ENCODE measurements at places on chromosomes 2 and 18.

DNA sequence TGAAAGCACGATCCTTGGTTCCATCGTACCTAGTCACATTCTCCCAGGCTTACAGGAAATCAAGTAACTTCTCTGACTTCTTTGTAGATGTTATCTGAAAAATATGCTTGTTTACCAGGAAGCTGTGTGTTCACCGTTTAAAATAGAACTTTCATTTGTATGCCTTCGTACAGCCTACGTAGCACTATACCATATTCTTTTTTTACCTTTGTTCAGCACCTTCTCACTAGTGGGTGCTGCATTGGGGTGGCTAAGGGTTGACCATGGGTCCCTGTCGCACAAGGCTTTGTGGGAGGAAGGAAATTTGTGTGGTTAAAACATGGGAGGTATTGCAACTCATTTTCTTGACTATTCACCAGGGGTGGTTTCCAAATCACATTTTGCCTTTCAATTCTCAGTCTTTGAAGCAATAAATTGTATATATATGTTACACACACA lies 16.6 kb downstream of the MALT1 start:
- DNase-seq: no peak

DNA sequence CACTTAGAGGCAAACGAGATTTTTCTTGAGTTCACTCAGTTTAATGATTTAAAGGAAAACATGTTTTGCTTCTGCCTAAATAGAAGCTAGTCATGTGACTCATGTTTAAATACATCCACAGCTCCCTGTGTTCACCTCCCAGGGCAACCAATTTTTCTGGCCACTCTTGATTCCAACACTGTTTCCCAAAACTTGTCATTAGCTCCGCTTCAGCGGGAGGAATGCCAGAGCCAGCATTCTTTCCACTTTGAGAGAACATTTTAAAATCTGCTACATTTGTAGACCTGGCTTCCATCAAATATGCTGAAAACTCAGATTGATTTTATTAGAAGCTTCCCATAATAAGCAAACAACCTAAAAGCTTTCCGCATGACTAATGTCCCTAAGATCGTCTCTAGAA lies 2.8 kb upstream of the CYS1 start:
- no peak for DNase-seq

DNA sequence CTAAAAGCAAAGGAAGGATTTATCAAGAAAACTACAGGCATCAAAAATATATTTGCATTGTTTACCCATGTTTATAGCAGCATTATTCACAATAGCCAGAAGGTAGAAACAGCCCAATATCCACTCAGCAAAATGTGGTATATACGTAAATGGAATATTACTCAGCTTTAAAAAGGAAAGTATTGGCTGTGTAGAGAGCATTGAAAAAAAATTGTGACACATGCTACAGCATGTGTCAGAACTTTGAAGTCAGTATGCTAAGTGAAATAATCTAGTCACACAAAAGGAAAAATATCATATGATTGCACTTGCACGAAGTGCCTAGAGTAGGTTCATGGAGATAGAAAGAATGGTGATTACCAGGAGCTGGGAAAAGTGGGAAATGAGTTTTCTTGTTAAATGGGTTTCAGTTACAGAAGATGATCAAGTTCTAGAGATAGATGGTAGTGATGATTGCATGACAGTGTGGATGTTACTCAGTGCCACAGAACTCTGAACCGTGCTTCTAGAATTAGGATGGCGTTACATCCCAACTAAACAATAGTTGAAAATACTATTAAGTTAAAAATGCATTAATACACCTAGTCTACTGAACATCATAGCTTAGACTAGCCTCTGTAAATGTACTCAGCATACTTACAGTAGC lies 20.1 kb downstream of the ANKRD12 start:
- DNase-seq: no peak

GRCh38 chr18:31680433-31680811 lies 4.0 kb downstream of the B4GALT6 start:
- DNase-seq: no peak

DNA sequence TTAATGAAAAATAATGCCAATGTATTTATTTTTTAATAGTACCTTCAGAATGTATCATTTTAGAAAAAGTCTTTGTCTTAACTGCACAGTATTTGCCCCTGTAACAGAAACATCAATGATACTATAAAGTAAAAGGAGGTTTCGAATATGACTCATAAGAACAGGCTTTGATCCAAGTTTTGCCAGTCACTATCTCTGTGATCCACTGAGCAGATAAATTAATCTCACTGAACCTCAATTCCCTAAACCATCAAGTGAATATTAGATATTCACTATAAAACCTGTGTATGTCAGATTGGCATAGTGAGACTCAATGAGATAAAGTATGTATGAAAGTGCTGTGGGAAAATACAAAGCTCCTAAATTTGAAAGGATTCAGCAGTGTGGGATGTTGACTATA lies 292.1 kb downstream of the EXOC6B start:
- DNase-seq: no peak

- DNase-seq: no peak
These were observed 3.5 kb upstream of the ILKAP start for GRCh38 chr2:238207006-238207405.

DNA sequence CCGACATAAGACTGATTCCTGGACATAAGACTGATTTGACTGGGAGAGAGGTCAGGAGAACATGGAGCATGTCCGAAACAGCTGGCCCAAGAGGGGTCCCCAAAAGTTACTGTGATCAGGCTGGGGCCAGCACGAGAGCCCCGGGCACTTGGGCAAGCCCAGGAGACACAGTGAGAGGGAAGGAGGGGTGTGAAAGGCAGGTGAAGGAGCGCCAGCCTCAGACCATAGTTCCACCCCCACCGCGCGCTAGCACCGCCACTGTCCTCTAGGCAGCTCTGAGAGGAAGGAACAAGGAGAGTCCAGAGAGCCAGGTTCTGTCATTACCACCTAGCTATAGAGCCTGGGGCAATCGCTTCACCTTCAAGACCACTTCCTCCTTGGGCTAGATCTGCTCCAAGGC lies 78.2 kb upstream of the DAPL1 start:
- DNase-seq: no peak

DNA sequence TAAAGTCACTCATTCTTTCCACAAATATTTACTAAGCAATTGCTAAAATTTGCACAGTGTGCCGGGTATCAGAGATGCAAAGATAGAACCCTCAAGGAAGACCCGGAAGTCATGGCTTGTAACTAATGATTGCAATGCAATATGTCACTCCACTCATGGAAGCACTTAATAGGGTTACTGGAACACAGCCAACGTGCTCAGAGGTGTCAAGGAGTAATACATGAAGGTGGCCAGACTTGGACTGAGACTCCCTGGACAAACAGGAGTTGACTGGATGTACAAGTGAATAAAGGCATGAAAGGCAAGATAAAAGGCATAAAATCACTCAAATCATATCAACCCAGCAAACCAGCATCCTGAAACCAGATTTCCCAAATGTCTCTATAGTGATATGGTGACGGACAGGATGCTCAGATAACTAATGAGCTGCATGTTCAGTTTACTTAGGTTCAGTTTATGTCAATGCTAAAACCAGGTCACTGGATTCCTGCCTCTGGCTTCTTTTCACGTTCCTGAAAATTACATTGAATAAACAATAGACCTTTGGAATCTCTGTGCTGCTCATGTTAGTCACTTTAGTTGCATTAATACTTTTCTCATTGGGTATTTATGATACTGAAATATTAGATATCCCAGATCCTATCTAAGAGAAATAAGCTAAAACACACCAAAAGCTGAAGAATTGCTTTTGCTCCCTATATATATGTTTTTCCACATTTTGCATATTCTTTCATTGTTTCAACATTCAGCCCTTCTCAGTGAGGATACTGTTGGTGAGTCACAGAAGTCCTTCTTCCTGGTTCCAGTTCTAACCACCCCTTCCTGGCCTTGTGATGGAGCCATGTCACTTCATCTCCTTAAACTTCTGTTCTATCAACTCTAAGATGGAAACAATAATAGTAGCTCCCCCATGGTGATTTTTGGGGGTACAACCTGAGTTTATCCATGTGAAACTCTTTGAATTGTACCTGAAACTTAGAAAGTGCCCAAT lies 688.9 kb upstream of the ID2 start:
- no peak for DNase-seq

- no peak for DNase-seq
These were observed 4.9 kb upstream of the LBH start for GRCh38 chr2:30226144-30227032.

- DNase-seq: no peak
These were observed at the start of gene WNT6 for GRCh38 chr2:218859556-218859987. Gene WNT6, plus strand, starts transcription at chr2:218859805. Its CDS starts 233 bp downstream, at chr2:218860038.

DNA sequence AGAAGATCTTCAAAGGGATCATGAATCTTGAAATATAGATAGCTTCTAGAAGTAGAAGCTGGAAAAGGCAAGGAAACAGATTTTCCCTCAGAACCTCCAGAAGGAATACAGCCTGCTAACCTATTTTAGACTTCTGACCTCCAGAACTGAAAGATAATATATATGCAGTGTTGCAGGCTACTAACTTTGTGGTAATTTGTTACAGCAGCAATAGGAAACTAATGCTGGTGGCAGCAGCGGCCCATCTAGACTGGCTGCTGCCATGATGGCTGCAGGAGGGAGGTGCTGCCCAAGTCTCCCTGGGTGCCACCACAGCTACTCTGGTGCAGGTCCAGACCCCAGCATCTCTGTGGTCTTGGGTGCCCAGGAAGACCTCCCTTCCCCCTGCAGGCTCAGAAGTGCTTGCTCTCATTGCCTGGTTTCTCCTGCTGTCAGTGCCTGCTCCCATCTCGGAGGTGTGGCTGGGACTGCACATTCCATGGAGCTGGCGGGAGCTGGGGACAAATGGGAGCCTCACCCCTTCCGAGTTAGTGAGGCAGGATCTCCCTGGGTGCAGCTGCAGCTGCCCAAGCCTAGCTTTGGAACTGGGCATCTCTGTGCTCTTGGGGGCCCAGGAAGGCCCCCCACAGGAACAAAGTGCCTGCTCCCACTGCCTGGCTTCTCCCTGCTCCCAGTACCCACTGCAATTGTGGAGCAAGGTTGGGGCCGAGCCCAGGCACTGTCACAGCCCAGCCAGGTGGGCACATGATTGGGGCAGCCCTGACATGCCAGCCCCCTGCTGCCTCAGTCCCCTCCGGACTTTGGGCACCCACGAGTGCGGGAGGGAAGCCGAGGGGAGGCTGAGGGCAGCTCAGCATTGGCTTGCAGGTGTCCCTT lies 18.1 kb upstream of the CCDC88A start:
- no peak for DNase-seq

- DNase-seq: no peak
These were observed 338.8 kb downstream of the CYRIA start for GRCh38 chr2:16326711-16327300.

GRCh38 chr2:28567061-28567471 lies 71.2 kb downstream of the PLB1 start:
- no peak for DNase-seq

- DNase-seq: no peak
These were observed 121.6 kb upstream of the SNTG2 start for GRCh38 chr2:829047-829446.

DNA sequence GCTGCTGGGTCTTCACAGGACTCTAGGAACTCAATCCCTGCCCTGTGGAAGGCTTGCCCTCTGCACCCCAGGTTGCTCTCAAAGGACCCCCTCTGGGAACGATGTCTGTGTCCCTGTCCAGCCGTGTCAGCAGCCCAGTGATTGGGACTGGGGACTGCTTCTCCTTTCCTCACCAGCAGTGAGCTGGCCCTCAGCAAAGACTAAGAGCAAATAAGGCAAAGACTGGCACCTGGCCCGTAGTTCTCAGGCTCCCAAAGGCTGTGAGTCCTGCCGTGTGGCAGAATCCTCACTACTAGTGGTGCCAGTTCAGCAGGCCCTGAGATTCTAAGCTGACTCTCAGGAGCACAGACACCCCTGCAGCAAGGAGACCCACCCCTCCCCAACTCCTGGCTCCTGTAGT lies 47.8 kb downstream of the TMEM163 start:
- DNase-seq: no peak

- DNase-seq: no peak
These were observed 175.4 kb downstream of the HDAC4 start for GRCh38 chr2:239225371-239225851.

DNA sequence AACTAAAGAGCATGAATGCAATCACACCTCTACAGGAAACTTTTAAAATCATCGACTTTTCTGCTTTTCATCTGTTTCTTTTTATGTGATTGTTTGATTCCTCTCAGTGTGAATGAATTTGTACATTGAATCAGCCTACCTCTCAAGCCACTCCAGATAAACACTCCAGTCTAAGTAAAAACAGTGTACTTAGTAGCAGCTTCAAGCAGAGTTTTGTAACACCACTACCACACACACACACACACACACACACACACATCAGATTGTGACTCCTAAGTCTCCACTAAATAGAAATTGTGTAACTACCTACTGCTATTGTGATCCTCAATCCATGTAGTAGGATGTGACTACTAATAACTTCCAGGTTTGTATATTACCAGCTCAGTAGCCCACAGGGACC lies 65.3 kb upstream of the EPB41L5 start:
- no peak for DNase-seq

- no peak for DNase-seq
These were observed 125.1 kb downstream of the PMAIP1 start for GRCh38 chr18:60024857-60025256.

- peak; percentile 24 for DNase-seq
These were observed 184.3 kb downstream of the SH3BP4 start for GRCh38 chr2:235135990-235136561.

DNA sequence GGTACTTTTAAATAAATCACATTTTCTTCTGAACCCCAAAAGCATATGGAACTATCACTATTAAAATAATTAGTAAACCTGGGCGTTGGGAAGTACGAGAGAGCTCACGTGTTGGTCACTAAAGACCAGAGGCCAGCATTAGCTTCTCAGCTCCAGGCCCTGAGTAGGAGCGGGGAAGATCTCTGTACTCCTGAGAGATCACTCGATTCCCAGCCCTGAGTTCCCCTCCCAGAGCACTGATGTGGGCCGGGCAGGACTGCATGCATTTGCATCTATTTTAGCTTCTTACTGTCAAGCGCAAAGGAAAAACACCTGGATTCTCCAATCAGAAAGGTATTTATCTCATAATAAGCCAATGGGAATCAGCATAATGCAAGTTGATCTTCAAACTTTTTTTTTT lies 6.2 kb downstream of the PXDN start:
- DNase-seq: no peak

GRCh38 chr2:161100211-161100895 lies 59.9 kb upstream of the TANK start:
- DNase-seq: no peak

DNA sequence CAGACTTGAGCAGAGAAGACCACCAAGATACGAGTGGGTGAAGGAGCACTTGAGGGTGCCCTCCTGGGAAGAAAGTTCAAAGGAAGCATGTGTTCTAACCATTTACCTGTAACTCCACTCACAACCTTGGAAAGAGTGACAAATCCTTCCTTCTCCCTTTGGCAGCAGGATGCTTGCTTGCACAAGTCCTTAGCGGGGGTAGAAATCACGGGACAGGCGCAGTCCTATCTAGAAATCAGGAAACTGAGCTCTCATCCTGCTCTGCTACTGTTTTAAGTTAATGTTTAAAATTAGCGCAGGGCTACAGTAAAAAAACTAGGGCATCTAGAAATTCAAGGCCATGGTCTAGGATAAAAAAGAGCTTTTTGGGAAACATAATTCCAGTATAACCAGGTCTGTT lies 100.9 kb upstream of the PTPRM start:
- no peak for DNase-seq

All from GM12892 (cell line).